ENCODE measurements at places on chromosomes 16 and 17.

- no peak for DNase-seq
Measured at GRCh38 chr17:28725660-28726225, 290 bp downstream of the TLCD1 start.

DNA sequence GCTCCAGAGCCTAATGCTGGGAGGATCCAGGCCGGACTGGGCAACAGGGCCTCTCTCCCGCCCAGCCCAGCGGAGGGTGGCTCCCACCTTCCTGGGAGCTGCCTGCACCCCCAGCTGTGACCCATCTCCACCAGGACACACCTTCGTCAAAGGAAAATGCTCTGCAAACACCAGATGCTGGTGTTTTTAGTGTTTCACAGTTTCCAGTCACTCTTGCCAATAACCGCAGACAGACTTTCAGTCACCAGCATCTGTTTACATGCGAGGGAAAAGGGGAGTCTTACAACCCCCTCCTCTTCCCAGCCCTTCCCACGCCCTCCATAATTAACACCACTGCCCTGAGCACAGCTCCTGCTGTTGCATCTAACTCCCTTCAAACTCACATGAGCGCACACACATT, 25.3 kb downstream of the KLHDC4 start:
- DNase-seq: no peak

- DNase-seq: no peak
Measured at GRCh38 chr17:2849327-2849670, 53.1 kb downstream of the RAP1GAP2 start.

DNA sequence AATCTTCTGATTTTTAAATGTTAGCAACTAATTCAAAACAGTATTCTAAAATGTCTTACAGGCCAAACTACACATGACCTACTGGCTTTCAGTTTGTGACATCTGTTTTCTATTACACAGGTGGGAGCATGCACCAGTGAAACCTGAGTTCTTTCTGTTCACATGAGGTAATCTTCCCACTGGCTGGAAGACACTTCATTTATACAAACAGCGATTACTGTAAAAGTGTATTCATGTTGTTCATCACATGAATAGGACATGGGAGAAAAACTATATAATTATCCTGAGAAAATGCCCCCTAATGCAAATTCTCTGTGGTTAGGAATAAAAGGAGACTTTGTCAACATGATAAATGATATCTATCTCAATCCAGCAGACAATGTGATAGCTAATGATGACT, 11.1 kb upstream of the PIK3R5 start:
- no peak for DNase-seq

GRCh38 chr16:1631931-1632637, 19.9 kb downstream of the CRAMP1 start:
- no peak for DNase-seq

- no peak for DNase-seq
Measured at GRCh38 chr17:299546-299945, 53.1 kb downstream of the RPH3AL start.

Data from T follicular helper cell (primary cell).